ENCODE measurements at places on chromosomes 2 and 18.

DNA sequence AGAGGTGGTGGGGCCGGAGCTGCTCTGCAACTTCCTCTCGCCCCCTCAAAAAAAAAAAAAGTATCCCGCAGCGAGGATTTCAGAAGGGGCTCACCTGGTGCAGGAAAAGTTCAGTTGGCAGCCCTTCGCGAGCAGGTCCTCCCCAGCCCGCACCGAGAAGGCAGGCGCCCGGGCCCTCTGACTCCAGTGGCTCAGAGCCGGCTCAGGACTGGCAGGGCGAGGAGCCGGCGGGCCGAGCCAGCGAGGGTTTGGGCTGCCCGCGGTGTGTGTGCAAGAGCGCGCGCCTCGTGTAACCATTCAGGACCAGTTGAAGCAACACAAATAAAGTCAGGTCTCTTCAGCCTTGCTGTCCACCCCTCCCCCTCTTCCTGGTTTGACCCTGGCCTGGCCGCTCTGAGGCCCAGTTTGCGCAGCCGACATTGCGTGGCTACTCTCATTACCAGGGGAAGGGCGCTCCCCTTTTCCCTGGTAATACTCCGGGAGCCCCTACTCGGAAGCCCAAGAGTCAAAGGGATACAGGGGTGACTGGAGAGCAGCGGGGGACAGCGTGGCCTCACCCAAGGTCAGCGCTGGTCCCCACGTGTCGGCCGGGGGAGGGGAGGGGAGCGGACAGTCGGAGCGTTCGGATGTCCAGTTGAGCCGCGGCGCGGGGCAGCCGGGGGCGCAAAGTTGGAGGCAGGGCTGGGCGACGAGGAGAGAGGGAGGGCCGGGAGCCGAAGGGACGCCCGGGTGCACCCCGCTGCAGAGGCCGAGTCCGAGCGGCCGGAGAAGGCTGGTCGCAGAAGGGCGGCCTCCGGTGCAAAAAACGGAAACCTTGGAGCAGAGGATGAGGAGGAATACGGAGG is 12.3 kb downstream of the EN1 start:
- no peak for DNase-seq

- DNase-seq: no peak
Measured at GRCh38 chr18:31607384-31607783, 15.7 kb downstream of the TTR start.

- DNase-seq: no peak
Measured at GRCh38 chr2:177759443-177759842, 313.1 kb downstream of the PDE11A start.

DNA sequence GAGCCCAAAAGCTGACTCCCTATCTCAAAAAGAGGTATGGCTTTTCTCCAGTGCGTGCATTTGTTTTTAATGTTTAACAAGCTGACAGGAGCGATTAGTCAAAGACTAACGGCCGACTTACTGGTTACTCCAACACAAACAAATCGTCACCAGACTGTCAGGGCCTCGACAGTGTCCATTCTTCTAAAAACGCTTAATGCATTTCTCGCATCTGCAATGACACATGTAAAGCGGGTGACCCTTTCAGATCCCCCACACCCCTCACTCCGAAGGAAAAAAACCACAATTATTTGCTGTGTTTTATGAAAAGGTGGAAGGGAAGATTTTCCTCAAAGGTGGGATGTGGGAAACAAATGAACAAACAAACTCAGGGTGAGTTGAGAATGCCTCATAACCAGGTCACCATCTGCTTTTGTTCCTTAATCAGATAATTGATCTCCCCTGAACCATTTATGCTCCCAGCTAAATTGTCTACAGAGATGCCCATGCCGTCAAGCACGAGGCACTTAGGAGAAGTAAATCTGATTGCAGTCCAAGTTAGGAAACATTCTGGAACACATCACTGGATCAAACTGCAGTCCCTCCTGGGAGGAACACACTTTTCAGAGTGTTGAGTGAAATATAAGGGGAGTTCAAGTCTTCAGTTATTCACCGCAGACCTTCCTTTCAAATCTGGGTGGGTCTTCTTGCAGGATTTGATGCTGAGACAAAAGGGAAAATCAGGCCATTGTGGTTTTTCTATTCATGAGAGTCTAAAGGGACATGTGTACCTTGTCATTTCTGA is 340.8 kb downstream of the CMPK2 start:
- DNase-seq: no peak

Measured in CD8-positive, alpha-beta T cell (primary cell).